ENCODE measurements at places on chromosomes 4 and X.

DNA sequence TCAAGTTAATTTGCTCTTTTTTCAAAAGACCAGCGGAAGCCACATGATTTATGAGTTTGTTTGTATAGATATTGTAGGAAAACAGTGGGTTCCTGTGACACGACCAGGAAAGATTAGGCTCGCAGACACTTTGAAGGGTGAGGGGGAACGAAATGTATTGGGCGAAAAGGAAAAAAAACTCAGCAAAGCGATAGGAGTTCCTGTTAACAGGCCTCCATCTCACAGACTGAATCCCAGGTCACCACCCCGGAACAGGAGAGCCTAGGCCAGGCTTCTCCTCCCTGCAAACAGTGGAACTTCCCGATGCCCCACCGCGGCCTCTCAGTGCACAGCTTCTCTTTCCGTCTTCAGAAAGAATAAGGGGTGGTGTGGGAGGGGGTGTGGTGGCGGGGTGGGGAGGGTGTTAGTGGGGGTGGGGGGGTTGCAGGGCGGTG lies 181.8 kb upstream of the GPRIN3 start:
- DNase-seq: no peak

DNA sequence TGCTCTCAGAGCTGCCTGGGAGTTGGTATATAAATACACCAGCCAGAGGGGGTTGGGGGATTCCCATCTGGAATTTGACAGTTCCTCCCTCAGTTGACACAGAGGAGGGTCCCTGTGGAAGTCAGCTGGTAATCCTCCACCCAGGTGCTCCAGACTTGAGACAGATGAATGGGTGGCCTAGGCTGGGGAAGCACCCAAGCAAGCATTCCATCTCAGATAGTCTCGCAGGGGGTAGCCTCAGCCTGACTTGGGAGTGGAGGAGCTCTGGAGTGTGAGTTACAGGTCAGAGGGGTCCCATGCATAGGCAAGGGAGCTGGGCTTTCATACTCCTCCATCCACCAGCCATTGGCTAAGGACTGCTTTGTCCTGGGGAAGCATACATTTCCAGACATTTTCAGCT lies 229.3 kb upstream of the BCOR start:
- no peak for DNase-seq

GRCh38 chrX:108186811-108187210 lies 95.2 kb downstream of the ATG4A start:
- no peak for DNase-seq

DNA sequence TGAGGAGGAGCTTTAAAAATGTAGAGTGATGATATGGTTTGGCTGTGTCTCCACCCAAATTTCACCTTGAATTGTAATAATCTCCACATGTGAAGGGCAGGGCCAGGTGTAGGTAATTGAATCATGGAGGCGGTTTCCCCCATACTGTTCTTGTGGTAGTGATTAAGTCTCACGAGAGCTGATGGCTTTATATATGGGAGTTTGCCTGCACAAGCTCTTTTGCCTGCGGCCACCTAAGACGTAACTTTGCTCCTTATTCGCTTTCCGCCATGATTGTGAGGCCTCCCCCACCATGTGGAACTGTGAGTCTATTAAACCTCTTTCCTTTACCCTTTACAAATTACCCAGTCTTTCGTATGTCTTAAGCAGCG lies 332.0 kb downstream of the RAPGEF2 start:
- DNase-seq: no peak

DNA sequence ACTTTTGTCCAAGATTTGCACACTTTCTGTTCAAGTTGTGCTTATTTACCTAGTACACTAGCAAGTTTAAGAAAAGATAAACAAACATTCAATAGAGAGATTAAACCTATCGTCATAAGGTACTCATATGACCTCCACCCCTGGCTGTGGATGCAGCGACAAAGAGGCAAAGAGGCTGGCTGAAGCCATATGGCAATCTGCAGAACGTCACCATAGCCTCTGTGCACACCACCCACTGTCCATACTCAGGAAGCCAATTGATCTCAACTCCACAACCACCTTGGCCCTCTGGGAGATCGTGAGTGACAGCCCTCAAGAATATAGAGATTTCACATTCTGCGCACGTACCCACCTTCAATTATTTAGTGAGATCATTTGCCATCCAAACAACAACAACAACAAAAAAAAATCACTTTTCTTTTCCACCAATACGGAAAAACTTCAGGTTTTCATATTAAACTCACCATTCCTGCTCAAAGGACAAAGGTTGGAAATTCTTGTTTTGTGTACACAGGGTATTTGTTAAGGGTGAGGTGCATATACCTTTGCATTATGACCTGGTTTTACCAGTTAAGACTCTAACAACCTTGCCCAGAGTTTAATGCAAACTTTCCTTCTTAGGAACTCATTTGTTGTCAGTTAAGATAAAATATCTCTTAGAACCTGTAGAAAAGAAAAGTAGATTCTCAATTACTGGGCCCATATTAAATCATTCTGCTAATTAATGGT lies 243.0 kb upstream of the FSTL5 start:
- DNase-seq: no peak

- no peak for DNase-seq
These were observed 426.7 kb downstream of the RPA4 start for GRCh38 chrX:97310373-97310772.

- no peak for DNase-seq
These were observed 7.4 kb downstream of the UVSSA start for GRCh38 chr4:1354136-1354982.

DNA sequence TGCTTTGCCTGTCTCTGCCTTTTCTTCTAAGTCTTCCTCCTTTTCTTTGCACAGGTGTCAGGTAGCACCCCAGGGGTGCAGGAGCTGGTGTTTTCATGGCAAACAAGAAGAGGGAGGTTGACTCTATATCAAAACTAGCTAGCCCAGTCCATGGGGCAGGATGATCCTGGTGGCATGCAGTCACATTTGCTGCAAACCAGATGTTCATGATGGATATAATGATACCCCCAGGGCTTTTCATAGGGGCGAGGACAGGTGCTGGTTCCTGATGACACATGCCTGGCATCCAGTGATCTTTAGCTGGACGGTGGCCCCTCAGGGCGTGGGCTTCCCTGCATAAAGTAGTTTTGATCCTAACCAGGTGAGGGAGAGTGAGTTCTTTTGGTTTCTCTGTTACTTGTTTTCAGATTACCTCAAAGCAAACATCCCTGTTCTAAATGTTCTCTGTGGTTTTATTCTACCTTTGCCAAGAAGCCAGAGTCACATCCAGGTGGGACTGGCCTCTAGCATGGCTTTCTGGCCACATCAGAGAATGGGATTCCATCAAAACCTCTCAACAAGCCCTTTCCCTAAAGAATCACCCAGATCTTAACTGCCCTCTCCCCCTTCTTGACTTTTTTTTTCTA lies 11.2 kb upstream of the UBA6 start:
- DNase-seq: no peak

DNA sequence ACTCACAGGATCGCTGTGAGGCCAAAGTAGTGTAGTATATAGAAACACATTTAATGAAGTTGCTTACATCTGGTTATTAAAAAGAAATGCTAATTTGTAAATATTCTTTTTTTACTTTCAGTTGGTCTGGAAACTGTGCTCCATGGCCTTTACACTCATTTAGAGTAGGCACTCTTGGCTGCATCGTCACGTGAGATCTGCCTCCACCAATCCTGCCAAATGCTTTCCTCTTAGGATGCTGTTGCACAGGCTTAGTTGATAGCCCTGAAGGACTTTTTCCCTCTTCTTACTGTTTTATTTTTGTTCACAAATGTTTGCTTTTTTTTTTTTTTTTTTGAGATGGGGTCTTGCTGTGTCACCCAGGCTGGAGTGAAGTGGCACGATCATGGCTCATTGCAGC lies 6.3 kb downstream of the CPE start:
- DNase-seq: no peak

DNA sequence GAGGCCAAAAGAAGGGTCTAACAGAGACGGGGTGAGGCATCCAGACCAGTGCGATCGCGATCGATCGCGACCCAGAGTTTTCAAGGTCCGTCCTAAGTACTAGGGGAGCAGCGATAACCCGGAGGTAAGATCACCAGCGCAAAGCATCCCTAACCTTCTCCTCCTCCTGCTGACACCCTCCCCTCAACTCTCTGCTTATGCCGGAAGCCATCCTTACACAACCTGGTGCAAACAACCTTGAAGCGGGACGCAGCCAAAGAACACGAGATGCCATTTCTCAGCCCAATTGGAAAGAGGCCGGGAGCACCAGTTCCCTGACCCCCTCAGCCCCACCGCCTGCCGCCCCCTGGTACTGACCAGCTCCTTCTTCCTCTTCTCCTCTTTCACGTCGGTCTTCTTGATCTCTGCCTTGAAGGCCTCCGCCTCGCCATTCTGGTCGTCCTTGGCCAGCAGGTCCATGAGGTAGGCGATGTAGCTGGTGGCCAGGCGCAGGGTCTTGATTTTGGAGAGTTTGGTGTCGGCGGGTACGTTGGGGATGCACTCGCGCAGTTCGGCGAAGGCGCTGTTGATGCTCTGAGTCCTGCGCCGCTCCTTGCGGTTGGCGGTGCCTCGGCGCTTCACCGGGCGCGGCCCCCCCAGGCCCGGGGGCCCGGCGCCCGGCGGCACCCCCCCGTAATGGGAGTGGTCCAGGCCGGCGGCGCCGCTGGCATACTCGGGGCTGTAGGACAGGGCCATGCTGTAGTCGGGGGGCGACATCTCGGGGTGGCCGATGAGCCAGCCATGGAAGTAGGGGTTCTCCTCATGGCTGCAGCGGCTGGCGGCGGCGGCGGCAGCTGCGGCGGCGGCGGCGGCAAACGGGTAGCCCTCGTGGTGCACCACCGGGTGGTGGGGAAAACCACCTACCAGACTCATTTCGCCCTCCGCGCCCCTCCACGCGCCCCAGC lies 1.4 kb downstream of the HAND2 start:
- no peak for DNase-seq

DNA sequence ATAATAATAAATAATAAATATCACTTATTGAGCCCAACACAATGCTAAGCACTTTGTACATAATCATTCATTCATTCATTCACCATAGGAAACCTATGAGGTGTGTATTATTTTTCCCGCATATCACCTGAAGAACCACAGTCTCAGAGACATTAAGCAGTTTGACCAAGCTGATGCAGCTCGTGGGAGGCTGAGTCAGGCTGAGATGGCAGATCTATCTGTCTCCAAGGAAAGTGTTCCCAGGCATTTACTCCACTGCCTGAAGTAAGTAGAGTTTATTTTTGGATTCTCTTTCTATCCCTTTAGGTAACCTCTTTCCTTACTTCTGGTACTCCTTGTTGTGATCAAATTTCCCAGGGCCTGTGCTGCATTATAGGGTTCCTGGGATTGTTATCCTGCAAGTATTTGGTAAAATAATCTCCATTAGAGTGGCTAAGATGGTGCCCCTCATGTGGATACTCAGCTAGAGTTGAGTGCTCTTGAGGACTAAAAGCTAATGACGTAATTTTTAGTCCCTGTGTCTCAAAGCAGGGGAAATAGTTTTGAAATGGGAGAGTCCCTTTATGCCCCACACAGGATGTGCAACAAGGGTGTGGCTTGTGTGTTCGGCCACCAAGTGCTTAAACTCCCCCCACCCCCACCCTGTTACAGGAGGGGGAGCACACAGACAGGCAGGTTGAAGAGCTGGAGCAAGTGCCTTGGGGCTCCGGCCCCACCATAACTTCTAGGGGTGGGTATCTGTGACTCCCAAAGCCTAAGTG lies 467.0 kb downstream of the STIM2 start:
- DNase-seq: no peak

GRCh38 chrX:150587585-150588503 lies 19.4 kb downstream of the MTM1 start:
- DNase-seq: peak; percentile 26

DNA sequence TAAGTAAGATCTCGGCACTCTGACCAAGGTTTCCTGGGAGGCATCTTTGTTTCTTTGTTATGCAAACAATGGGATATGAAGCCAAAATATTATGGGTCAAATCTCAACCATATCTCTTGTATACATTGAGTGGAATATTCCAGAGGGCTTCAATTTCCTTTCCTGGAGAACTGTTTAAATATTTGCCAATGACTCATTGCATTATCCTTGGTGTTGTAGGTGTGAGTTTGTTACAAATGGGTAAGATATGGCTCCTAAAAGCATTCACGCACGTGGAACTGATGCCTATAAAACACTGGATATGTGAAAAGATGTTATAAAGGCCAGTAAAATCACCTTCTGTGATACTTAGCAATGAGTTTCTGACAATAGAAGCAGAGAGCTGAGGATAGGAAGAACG lies 150.5 kb upstream of the WDR1 start:
- no peak for DNase-seq

DNA sequence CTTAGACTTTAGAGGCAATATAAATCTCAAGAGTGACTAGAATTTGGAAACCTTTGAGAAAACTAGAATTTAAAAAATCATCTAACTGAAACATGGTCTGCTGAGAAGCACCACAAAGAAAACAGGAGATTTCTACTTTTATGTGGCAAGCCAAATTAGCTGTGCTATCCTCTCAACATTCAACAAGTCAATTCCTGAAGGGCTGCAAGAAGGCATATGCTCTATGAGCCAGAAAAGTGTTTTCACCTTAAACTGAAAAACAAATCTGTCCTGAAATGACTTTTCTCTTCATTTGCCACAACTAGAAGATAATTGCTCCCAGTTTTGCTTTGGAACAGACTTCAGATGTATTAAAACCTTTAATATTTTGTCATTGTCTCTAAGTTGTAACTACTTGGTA lies 263.2 kb upstream of the EDNRA start:
- DNase-seq: no peak

DNA sequence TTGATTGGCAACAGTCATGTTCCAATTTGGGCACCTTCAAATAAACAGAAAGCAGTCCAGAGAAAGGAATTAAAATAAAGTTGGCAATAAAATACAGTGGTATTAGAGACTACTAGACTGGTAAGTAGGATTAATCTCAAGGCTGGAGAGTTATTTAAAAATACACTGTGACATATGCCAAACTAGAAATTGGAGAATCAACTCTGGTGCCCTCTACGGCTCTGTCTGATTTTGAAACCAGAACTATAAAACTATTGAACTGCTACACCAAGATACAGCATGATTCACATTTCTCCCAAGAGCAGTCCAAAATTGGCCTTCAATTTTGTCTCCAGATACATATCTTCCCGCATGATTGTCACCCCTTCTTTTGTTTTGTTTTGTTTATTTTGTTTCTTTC lies 78.7 kb upstream of the FAM47B start:
- no peak for DNase-seq

GRCh38 chr4:39429476-39430334 lies 23.0 kb downstream of the KLB start:
- DNase-seq: no peak

GRCh38 chr4:38686682-38687081 lies 22.7 kb downstream of the KLF3 start:
- no peak for DNase-seq

GRCh38 chrX:138859421-138859820 lies 147.9 kb upstream of the FGF13 start:
- DNase-seq: no peak

GRCh38 chr4:33975995-33976394 lies 2268.3 kb downstream of the ARAP2 start:
- DNase-seq: no peak

DNA sequence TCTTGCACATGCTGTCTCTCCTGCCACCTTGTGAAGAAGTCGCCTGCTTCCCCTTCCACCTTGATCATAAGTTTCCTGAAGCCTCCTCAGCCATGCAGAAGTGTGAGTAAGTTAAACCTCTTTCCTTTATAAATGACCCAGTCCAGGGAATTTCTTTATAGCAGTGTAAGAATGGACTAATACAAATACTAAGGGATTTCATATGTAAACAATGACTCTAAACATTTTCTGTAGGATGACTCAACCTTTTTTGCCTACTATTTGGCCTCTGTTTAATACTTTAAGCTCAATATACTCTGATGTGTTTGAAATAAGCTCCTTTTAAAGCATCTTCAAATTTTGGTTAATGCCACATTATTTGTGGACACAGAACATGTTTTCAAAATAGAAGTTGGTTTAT lies 813.5 kb upstream of the SLIT2 start:
- no peak for DNase-seq

GRCh38 chr4:13577660-13578059 lies 33.4 kb upstream of the NKX3-2 start:
- no peak for DNase-seq
